ENCODE measurements at places on chromosomes 7 and 10. TPM values are rescaled to one million over a fixed set of nuclear protein-coding genes. Genes with fewer than 3 reads are reported as not detected.

HEPACAM2 gene
- not detected for total RNA-seq

PNLIPRP3 gene
- 0.17 TPM for total RNA-seq

NODAL gene
- not detected for total RNA-seq

TLX1 gene
- not detected for total RNA-seq

Data from smooth muscle cell of trachea (primary cell).